ENCODE measurements at places on chromosomes 6 and 20. TPM values are rescaled to one million over a fixed set of nuclear protein-coding genes. Genes with fewer than 3 reads are reported as not detected.

The PLCB1 gene
- 0.29 TPM for total RNA-seq

The PLAGL1 gene
- 28.5 TPM for total RNA-seq

The SIRPB1 gene
- 1.1 TPM for total RNA-seq

GRCh38 chr20:46814366-46815232 is 80.0 kb upstream of the EYA2 start:
- no peak for DNase-seq

DNA sequence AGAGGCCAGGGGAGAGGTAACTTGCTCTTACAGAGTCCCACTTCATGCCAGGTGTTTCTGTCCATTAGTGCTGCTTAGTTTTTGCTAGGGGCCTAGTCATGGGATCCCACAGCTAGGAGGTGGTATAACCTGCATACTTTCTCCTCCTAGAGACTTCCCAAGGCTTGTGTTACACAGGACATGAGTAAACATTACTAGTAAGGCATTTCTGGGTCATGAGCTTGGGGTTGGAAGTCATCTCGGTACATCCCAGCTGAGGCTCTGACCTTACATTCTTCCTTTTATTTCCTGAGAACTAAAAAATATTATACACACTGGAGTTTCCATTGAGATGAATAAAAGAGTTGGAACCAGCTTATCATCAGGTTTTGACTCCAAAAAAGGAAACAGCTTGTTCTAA is 20.9 kb upstream of the PNPLA1 start:
- DNase-seq, result no peak

DNA sequence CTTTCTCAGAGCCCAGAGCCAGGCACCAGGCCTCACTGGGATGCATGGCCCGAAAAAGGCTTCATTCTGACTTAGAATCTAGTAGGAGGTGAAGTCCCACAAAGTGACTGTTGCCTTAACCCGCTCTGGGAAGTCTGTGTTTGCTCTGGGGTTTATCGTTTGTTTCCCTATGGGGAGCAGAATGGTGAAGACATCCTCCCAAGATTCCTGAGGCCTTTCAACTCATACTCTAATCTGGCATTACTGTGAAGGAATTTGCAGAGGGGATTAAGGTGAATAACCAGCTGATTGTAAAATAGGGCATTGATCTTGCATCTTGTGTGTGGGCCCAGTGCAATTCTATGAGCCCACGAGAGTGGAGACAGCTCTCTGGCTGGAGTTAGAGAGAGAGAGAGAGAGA is 67.8 kb downstream of the CDH26 start:
- no peak for DNase-seq

- DNase-seq, result no peak
Observed at GRCh38 chr20:14966808-14967207, 629.4 kb upstream of the FLRT3 start.

GRCh38 chr6:134555672-134556071 is 237.8 kb upstream of the SGK1 start:
- no peak for DNase-seq

DNA sequence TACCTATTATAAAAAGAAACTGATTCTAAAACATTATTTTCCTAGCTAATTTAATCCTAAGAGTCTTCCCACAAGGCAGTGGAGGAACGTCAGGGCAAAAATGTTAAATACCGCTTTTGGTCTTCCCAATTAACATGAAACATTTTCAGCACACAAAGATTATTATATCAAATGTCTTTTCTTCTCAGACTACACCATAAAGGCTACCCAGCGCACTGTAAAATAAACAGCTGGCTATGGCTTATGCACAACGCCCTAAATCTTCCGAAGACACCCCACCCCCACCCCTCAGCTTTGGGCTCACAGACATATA is 1.0 kb downstream of the NUDT3 start:
- no peak for DNase-seq

- no peak for DNase-seq
Observed at GRCh38 chr20:6735942-6736845, 31.3 kb upstream of the BMP2 start.

- no peak for DNase-seq
Observed at GRCh38 chr20:1663917-1664316, 6.3 kb upstream of the SIRPG start.

Data from activated B cell treated with CpG ODN at 0.5 μM for 24 hours (primary cell).